ENCODE measurements at places on chromosomes 3 and 15. TPM values are rescaled to one million over a fixed set of nuclear protein-coding genes. Genes with fewer than 3 reads are reported as not detected.

Gene DNAH12
- total RNA-seq: 0.11 TPM

DNA sequence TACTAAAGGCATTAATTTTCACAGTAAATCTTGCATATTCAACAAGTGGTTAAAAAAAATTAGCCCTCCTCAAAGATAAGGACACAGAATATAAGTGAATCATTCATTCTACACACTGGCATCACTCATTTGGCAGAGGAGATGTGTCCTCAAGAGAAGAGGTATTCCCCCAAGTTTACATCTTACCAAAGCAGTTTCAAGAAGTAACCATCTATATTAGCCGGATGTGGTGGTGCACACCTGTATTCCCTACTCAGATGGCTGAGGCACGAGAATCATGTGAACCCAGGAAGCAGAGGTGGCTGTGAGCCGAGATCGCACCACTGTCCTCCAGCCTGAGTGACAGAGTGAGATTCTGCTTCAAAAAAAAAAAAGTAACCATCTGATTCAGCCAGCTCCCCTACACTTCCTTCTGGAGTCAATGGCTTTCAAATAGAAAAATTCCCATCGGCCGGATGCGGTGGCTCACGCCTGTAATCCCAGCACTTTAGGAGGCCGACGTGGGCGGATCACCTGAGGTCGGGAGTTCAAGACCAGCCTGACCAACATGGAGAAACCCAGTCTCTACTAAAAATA, 15.4 kb downstream of the RAF1 start:
- H3K27me3 ChIP-seq: no peaks in the 10 kb centered on the region
- H3K27ac ChIP-seq: peak overlapping the region; percentile 90
- no peaks in the 10 kb centered on the region for H3K36me3 ChIP-seq
- peaks cover 89% of the 10 kb centered on the region for H3K4me1 ChIP-seq

- no peak for DNase-seq
- no peak overlapping the region for H3K4me3 ChIP-seq
Observed at GRCh38 chr3:31091748-31092147, 197.3 kb upstream of the GADL1 start.

- no peaks in the 10 kb centered on the region for H3K36me3 ChIP-seq
- no peaks in the 10 kb centered on the region for H3K4me1 ChIP-seq
- peaks cover 1% of the 10 kb centered on the region for H3K27me3 ChIP-seq
- DNase-seq: no peak
- H3K4me3 ChIP-seq: no peak overlapping the region
Observed at GRCh38 chr3:134970895-134971294, 175.8 kb downstream of the EPHB1 start.

- H3K4me3 ChIP-seq: no peak overlapping the region
- H3K27ac ChIP-seq: no peak overlapping the region
Observed at GRCh38 chr3:193196746-193197145, 44.3 kb upstream of the PLAAT1 start.
